ENCODE measurements at places on chromosomes 6 and 20. TPM values are rescaled to one million over a fixed set of nuclear protein-coding genes. Genes with fewer than 3 reads are reported as not detected.

DNA sequence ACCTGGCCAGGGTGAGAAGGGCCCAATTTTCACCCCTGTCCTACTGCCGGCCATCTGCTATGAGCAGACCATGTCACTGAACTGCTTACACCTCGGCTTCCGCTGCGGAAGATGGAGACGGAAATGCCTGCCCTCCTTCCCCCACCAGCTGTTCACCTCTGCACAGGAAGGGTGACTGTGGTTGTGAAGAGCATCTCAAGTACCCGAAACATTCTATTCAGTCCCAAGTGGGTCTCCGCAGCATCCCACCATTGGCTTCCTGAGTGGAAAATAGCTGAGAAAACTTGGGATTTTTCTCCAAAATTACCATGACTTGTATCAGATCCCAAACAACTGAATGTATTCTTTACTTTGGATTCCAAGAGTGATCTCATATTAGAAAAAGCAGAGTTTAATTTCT is 16.1 kb downstream of the DOK5 start:
- no peak for DNase-seq
- H3K4me3 ChIP-seq: no peak overlapping the region
- H3K4me1 ChIP-seq: no peaks in the 10 kb centered on the region

GHRH gene
- total RNA-seq: not detected

SPO11 gene
- total RNA-seq: not detected

- peaks cover 20% of the 10 kb centered on the region for H3K4me1 ChIP-seq
- peak; percentile 83 for DNase-seq
- H3K27ac ChIP-seq: peak within 1 kb of the TSS; percentile 74
- H3K27me3 ChIP-seq: no peaks in the 10 kb centered on the region
Observed at GRCh38 chr6:28124350-28124970, at the start of gene ZSCAN16. Gene ZSCAN16 (plus strand): TSS chr6:28124609. CDS start chr6:28125444, 835 bp downstream.

NMBR gene
- total RNA-seq: not detected
